ENCODE measurements at places on chromosomes 3 and 15.
A peak's percentile ranks its signal among the peaks of the same experiment; 100 is the strongest.

GRCh38 chr3:171198781-171199472, 172.4 kb upstream of the SLC2A2 start:
- H3K4me1 ChIP-seq = no peaks in the 10 kb centered on the region
- H3K27me3 ChIP-seq = no peaks in the 10 kb centered on the region
- ATAC-seq = peak; percentile 20
- no peak overlapping the region for H3K4me3 ChIP-seq
- no peak overlapping the region for H3K27ac ChIP-seq

DNA sequence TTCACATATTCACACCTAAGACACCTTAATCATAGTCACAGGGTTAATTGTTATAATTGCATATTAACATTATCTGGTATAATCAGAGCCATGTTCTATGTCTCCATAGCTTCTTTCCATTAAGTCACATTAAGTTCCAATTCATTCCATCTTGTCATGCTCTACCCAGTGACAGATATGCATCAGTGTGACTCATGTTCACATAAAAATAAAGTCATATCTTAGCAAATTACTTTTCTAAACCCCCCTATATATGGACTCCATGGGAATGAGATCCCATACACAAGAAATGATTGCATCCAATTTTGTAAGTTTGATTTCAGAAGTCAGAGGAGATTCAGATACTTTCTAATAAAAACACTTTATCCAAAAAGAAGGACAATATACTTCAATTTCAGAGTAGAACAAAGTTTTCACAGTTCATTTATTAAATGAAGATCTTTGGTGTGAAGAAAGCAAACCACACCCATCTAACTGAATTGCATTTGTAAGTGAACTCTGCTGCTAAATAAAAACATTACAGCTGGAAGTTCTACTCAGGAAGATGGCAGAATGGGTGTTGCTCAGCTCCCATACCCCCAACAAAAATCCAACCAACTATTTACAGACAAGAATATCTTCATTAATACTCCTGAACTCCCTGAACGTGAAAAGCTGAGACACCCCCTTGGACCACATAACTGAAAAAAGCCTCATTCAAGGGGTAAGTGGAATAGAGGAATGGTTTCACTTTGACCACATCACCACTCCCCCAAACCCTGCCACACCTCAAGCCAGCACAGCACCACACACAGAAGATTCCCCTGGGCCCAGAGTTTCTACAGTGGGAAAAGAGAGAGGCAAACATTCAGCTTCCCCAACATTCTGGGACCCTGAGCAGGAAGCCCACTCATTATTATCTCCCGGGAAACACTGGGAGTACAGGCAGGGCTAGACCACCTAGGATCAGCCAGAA, 27.6 kb downstream of the THBS1 start:
- H3K36me3 ChIP-seq = peaks cover 15% of the 10 kb centered on the region
- no peak overlapping the region for H3K27ac ChIP-seq
- H3K4me3 ChIP-seq = no peak overlapping the region
- H3K4me1 ChIP-seq = no peaks in the 10 kb centered on the region

DNA sequence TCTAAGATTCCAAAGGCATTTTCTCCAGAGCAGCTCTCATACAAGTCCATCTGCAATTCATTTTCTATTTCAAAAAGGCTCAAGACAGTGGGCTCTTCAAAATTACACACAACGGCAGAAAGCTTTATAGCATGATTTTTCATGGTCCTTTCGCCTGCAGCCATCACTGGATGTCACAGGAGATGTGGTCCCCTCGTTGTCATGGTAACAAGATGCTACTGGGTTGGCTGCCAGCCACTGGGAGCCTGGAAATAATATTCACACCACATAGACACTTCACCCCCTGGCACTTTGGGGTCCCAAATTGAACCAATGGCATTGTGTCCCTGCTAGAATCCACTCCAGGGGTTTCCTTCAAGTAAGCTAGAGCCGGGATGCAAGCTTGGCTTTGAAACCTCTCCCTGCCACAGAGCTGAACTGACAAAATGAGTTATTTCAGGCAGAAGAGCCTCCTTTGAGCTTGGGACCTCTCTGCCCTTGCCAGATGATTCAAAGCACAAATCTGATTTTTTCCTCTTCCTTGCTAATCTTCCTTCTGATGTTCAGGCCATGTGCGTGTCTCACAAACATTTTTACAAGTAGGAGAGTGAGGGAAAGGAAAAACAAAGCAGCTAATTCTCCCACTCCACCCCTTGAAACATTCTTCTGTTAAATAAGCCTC, 512.6 kb upstream of the ADAMTS9 start:
- no peaks in the 10 kb centered on the region for H3K36me3 ChIP-seq
- H3K27me3 ChIP-seq = no peaks in the 10 kb centered on the region
- H3K27ac ChIP-seq = no peak overlapping the region
- no peak for ATAC-seq

DNA sequence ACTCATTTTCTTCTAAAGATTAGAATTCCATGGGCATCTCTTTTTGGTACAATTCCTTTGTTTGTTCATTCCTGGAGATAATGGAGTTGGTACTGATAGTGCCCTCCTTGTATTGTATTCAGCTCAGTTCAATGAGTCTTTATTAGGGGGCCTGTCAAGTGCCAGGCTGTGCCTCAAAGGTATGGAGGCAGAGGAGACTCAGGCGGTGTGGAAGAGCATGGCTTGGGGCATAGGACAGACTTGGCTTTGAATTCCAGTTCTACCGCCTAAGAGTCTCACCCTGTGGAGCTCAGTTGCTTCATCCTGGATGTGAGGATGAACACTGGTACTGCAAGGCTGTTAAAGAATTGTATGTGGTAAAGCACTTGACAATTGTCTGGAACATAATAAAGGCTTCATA, 196.6 kb upstream of the IL12A start:
- H3K4me1 ChIP-seq = no peaks in the 10 kb centered on the region
- peaks cover 6% of the 10 kb centered on the region for H3K27me3 ChIP-seq
- H3K36me3 ChIP-seq = no peaks in the 10 kb centered on the region
- no peak overlapping the region for H3K27ac ChIP-seq

DNA sequence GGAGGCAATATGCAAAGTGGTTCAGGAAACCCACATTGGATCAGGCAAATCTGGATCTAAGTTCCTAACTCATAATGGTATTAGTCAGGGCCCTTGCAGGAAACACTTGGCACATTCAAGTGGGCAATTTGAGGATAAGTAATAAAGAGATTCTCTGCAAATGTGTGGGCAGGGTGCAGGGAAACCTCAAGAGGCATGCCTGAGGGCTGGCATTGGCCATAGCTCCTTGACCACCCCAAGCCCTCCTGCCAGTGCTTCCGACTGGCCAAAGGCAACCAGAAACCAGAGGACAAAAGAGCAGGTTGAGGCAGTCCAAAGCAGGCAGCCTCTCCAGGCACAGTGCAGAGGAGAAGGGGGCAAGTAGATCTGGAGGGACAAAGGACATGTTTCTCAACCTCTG, 130.8 kb upstream of the SNTN start:
- no peaks in the 10 kb centered on the region for H3K4me1 ChIP-seq
- H3K36me3 ChIP-seq = no peaks in the 10 kb centered on the region
- H3K27ac ChIP-seq = no peak overlapping the region
- H3K27me3 ChIP-seq = no peaks in the 10 kb centered on the region
- H3K4me3 ChIP-seq = no peak overlapping the region
- ATAC-seq = no peak

DNA sequence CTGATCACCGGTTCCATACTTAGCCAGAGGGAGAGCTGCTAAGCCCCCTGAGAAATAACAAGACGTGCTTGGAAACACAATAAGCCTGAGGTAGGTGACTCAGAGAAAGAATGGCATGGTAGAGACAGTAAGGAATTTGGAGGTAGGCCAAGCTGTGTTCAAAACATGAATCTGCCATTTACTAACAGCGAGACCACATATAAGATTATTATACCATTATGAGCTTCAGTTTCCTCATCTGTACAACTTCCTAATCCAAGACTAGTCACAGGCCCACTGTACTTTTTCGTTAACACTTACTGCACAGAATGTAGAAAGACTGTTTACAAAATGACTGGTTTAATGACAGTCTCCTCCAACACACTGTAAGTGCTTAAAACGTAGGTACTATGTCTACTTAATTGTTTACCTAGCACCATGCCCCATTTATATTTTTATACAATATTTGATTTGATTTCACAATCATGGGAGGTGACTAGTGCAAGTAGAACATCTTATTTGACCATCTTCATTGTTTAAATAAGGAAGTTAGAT, 25.7 kb downstream of the ATOSA start:
- H3K36me3 ChIP-seq = peaks cover 17% of the 10 kb centered on the region
- no peak for ATAC-seq
- H3K27ac ChIP-seq = peak overlapping the region; percentile 66
- no peaks in the 10 kb centered on the region for H3K27me3 ChIP-seq

DNA sequence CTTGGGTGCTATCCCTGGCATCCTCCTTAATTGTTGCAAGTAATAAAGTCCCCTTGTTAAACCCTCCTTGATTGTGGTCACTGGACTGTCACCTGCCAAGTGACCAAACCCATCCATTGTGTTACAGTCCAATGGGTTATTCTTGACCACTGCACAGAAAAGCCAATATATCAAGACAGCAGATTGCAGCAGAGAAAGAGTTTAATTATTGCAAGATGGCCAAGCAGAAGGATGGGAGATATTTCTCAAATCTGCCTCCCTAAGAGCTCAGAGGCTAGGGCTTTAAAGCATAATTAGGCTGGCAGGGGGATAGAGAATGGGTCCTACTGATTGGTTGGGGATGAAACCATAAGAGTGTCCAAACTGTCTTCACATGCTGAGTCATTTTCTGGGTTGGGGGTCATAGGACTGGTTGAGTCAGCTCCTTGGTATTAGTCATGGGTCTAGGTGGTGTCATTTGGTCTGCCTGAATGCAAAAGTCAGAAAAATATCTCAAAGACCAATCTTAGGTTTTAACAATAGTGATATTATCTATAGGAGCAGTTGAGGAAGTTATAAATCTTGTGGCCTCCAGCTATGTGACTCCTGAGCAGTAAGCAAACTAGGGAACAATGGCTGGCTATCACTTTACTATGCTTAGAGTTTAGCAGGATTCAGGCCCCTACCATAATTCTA, 19.1 kb upstream of the XYLB start:
- no peak overlapping the region for H3K27ac ChIP-seq
- no peaks in the 10 kb centered on the region for H3K36me3 ChIP-seq
- ATAC-seq = no peak
- no peaks in the 10 kb centered on the region for H3K4me1 ChIP-seq

- H3K4me3 ChIP-seq = no peak overlapping the region
- H3K4me1 ChIP-seq = peaks cover 53% of the 10 kb centered on the region
- no peaks in the 10 kb centered on the region for H3K27me3 ChIP-seq
- H3K36me3 ChIP-seq = peaks cover 14% of the 10 kb centered on the region
- no peak overlapping the region for H3K27ac ChIP-seq
- no peak for ATAC-seq
Measured at GRCh38 chr3:48024401-48024800, 8.2 kb upstream of the MAP4 start.

GRCh38 chr3:114803042-114803695, 343.9 kb downstream of the ZBTB20 start:
- H3K27me3 ChIP-seq = no peaks in the 10 kb centered on the region
- H3K4me3 ChIP-seq = peak overlapping the region; percentile 15
- no peak overlapping the region for H3K27ac ChIP-seq
- peaks cover 18% of the 10 kb centered on the region for H3K36me3 ChIP-seq
- peaks cover 17% of the 10 kb centered on the region for H3K4me1 ChIP-seq

- no peaks in the 10 kb centered on the region for H3K27me3 ChIP-seq
- H3K4me1 ChIP-seq = no peaks in the 10 kb centered on the region
- H3K27ac ChIP-seq = no peak overlapping the region
- no peak overlapping the region for H3K4me3 ChIP-seq
- ATAC-seq = no peak
- H3K36me3 ChIP-seq = no peaks in the 10 kb centered on the region
Measured at GRCh38 chr3:186454881-186455703, 89.1 kb downstream of the CRYGS start.

DNA sequence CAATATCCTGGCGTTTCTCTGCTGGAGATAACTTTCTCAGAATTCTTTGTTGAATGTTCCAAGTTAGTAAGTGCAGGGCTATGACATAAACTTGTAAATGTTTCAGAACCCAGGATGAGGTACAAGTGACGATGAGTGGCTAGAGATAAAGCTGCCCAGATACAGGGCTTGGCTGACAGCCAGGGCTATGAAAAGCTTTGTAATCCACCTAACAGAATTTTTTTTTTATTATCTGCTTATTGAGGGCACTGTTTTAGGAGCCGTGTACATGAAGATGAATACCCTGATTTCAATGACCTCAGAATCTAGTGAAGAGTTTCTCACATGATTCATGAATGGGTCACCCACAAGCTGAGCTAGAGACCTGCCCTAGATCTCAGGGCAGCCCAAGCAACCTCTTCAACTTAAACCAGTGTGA, 431.4 kb downstream of the DIPK2A start:
- ATAC-seq = no peak
- no peak overlapping the region for H3K27ac ChIP-seq
- peaks cover 9% of the 10 kb centered on the region for H3K27me3 ChIP-seq
- no peak overlapping the region for H3K4me3 ChIP-seq

DNA sequence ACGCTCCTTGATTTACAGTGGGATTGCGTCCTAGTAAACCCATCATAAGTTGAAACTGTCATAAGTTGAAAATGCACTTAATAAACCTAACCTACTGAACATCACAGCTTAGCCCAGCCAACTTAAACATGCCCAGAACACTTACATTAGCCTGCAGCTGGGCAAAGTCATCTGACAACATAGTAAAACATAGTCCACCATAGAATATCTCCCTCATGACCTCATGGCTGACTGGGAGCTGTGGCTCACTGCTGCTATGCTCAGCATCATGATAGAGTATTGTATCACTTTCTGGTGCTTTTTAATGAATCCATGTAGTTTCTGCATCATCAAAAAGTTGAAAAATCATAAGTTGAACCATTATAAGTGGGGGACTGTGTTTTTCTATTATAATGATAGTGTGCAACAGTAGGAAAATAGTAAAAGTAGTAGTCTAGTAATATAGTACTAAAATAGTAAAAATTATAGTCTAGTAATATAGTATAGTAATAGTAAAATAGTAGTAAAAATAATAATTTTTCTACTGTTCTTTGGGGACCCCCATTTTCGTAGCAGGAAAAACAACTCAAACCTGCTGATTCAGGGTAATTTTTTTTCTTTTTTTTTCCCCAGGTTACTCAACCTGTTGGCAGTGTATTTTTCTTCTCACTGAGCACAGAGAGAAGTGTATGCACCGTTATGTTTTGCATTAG, 233.5 kb downstream of the MYRIP start:
- ATAC-seq = no peak
- H3K27ac ChIP-seq = no peak overlapping the region
- no peaks in the 10 kb centered on the region for H3K36me3 ChIP-seq
- H3K27me3 ChIP-seq = no peaks in the 10 kb centered on the region
- no peaks in the 10 kb centered on the region for H3K4me1 ChIP-seq

DNA sequence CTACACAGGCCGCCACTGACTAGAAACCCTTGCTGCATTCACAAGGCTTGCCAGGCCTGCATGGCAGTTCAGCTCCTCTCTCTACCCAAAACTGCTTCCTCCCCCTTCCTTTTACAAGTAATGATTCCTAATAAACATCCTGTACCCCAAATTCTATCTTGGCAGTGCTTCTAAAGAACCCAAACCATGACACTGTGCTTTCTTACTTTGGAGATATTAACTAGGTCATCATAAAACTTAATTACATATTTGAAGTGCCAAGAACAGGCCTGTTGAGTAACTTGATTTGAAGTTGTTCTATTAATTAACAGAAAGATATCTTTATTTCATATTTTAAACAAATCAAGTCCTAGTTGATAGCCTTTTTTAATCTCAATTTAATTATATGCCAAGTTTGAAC, 88.4 kb downstream of the THBS1 start:
- H3K4me3 ChIP-seq = no peak overlapping the region
- H3K36me3 ChIP-seq = no peaks in the 10 kb centered on the region
- H3K27me3 ChIP-seq = no peaks in the 10 kb centered on the region
- H3K27ac ChIP-seq = no peak overlapping the region

Data from stimulated activated memory B cell treated with anti-CD40 and anti-IgM and Interleukin-4, amounts not matched to agents 10 μg/mL and 1 μg/mL and 100 μg/mL, for 72 hours (primary cell).